ENCODE measurements at places on chromosomes 2 and 18.

- DNase-seq: no peak
Observed at GRCh38 chr2:187037310-187037709, 188.3 kb upstream of the ZSWIM2 start.

GRCh38 chr2:94979406-94980375, 45.8 kb upstream of the MAL start:
- no peak for DNase-seq

DNA sequence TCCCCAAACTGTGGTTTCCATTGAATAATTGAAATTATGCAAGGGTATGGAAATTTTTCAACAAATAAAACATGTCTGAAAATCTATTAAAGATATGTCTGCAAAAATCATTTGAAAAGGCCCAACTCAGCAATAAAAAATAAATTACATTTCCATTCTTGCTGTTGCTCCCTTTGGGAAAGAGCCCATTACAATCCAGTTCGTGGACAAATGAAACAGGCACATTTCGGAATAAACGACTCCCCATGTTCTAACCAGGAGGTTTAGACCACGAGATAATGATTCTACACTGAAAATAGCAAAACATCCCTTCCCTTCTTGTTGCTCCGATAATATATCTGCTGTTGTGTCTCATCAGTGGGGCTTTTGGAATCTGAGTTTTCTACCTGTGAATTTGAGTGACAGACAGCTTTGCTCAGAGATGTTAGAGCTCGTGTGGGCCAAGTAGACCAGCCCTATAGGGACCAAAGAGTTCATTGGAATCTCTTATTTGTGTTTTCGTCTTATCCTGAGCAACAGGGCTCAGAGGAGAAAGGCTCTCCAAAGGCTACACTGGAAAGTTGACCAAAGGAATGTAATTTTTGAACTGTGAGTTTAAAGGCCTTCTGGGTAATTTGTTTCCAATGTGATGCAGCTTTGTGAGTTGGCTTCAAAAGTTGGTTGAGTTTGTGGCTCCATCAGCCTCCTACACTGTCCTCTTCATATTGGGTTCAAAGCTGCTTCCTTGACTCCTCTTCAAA, 119.5 kb downstream of the ACTR3 start:
- DNase-seq: no peak

DNA sequence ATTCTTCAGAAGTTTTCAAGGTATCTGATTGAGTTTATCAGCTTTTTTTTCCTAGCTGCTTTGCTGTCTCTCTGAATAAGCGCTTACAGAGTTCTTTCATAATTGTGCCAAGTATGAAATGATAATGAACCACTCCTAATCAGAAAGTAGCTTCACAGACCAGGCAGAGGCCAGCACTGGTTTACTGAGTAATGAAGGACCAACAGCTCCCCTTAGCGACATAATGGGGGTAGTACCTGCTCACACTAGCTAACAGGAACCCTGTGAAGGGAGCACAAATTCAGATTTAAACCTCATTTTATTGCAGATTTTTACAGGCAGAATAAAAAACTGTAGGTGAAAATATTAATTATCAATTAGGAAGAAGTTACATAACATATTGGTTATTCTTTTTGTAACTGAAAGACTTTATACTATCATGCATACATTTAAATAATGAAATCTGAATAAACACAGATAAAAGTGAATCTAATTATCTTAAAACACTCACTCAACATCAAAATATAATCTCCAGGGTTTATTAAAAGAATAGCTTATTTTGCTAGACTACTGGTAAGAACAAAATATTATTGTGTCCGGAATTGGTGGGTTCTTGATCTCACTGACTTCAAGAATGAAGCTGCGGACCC, 53.7 kb upstream of the LRRC30 start:
- DNase-seq: no peak

DNA sequence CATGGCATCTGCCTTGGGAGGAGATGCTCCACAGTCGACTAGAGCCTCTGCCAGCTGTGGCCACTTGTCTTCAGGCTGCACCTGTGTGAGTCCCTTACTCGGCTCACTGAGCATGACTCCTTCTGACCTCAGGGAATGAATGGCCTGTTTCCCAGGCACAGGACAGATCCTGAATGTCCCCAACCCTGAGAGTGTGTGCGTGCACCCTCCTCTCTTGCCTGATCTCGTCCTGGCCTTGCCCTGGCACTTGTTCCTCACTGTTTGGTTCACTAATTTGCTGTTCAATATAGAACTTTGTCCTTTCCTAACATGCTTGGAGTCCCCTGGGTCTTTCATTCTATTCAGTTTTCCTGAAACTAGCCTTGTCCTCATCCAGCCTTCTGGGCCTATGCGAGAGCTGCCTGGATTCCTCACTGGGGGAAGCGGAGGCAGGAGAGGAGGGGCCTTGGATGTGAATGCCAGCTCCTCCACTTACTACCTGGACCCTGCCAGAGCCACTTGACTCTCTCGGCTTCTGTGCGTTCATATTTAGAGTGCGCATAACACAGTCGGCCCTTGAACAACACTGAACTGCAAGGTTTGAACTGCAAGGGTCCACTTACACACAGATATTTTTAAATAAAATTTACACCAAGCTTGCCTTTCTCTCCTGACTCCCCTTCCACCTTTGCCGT, 184.8 kb downstream of the ACKR3 start:
- DNase-seq: no peak

GRCh38 chr2:241988146-241988545, 118.6 kb downstream of the RTP5 start:
- DNase-seq: no peak

GRCh38 chr18:54551590-54551989, 39.5 kb upstream of the DYNAP start:
- no peak for DNase-seq

DNA sequence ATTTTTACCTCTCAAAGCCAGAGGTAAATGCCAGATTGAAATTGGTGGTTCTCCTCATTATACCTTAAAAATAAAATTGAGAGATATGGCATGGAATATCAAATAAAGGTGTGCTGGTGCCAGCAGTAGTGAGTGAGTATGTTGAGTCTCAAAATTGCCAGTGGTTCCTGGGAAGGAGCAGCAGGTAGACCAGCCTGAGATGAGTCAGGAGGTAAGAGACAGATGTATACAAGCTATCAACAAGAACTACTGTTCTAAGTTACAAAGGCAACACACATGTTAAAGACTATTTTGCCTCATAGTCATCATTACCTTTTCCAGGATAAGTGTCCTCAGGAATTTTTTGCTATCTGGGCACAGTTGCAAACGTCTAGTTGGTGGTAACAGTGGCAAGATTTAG, 1.3 kb upstream of the UPP2 start:
- no peak for DNase-seq

- no peak for DNase-seq
Observed at GRCh38 chr2:236955521-236956030, 130.1 kb upstream of the COPS8 start.

- no peak for DNase-seq
Observed at GRCh38 chr18:12625241-12625640, 32.7 kb downstream of the SPIRE1 start.

- DNase-seq: no peak
Observed at GRCh38 chr2:153311432-153311831, 167.1 kb downstream of the RPRM start.

GRCh38 chr2:26652361-26653041, 11.3 kb upstream of the CIB4 start:
- no peak for DNase-seq

DNA sequence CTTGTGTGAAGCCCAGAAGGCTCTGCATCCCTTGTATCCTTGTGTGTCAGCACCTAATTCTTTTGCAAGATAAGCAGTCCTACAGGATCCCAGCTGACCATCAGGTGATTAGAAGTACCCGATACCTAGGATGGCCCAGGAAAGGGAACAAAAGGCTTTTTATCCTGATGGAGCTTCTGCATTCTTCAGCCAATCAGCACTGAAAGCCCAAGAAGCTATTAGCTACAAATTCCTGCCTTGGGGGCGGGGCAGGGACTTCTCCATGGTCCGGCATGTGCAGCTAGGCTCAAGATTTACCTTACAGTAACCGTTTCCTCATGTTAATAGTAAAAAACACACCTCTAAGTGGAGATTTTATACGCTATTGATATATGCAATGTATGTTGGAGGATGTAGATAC, 264.6 kb upstream of the THUMPD2 start:
- no peak for DNase-seq

DNA sequence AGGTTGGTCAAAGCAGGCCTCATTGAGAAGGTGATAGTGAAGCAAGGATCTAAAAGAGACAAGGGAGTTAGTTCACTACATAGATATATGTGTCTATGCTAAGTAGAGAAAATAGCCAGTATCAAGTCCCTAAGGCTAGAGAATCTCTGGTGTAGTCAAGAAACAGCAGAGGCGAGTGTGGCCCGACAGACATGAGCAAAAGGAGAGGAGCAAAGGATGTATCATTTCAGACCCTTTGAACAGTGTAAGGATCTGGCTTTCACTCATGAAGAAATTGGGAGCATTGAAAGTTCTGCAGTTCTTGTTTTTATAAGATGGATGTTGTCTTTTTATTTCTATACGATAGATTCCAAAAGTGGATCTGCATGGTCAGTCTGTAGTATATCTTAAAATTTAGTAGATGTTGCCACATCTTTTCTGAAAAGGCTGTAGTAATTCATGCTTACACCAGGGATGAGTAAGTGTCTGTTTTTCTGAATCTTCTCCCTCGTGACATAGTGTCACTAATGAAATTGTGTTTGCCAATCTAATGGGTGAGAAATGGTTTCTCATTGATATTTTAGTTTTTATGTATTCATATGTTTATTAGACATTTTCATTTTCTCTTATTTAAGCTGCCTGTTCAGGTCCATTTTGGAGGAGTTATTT, 18.8 kb downstream of the SP100 start:
- no peak for DNase-seq

DNA sequence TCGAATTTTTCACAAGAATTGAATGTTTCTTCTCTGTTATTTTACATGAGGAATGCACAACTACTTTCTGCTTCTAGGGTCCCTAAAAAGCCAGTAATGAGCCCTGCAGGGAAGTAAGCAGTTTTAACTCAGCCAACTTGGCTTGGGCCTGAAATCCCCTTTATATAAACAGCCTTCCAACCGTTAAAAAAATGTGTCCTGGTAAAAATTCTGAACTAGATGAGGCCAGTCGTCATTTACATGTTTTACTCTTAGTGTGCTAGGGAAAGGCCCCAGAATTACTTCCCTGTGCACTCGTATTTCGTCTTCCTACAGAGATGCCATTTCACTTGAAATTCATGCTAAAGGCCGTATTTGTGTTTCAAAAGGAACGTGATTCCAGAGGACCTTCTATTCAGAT, 42.4 kb upstream of the RPE start:
- DNase-seq: no peak

DNA sequence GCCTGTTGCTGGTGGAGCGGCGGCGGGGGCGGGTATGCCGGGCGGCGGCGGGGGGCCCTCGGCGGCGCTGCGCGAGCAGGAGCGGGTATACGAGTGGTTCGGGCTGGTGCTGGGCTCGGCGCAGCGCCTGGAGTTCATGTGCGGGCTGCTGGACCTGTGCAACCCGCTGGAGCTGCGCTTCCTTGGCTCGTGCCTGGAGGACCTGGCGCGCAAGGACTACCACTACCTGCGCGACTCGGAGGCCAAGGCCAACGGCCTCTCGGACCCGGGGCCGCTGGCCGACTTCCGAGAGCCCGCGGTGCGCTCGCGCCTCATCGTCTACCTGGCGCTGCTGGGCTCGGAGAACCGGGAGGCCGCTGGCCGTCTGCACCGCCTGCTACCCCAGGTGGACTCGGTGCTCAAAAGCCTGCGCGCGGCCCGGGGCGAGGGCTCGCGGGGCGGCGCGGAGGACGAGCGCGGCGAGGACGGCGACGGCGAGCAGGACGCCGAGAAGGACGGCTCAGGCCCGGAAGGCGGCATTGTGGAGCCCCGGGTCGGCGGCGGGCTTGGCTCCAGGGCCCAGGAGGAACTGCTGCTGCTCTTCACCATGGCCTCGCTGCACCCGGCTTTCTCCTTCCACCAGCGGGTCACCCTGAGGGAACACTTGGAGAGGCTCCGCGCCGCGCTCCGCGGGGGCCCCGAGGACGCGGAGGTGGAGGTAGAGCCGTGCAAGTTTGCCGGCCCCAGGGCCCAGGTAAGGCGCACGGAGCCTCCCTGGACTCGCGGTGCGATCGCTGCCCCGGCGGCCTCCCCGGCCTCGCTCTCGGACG, 1.0 kb downstream of the ZCCHC2 start:
- DNase-seq: peak; percentile 54

DNA sequence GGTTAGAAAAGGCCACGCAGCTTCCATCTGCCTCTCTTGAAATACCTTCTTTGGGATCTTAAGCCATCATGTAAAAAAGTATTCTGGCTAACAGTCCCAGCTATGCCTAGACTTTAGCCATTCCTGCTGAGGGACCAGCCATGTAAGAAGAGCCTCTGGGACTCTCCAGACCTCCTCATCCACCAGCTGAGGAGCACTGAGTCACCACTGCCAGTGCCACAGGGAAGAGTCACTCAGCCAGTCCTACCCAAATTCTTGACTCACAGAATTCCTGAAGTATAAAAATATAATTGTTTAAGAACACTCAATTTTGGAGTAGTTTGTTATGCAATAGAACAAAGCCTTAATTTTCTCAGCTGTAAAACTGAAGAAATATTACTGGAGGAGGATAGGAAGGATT, 436.7 kb downstream of the ZEB2 start:
- no peak for DNase-seq

- DNase-seq: no peak
Observed at GRCh38 chr2:11862049-11862448, 115.6 kb downstream of the LPIN1 start.

GRCh38 chr2:179769323-179769722, 92.1 kb downstream of the ZNF385B start:
- DNase-seq: no peak

- DNase-seq: no peak
Observed at GRCh38 chr2:101818531-101819451, 121.3 kb downstream of the MAP4K4 start.

- no peak for DNase-seq
Observed at GRCh38 chr2:107088156-107088555, 202.2 kb upstream of the ST6GAL2 start.

GRCh38 chr2:20986024-20986939, 57.6 kb downstream of the APOB start:
- no peak for DNase-seq

DNA sequence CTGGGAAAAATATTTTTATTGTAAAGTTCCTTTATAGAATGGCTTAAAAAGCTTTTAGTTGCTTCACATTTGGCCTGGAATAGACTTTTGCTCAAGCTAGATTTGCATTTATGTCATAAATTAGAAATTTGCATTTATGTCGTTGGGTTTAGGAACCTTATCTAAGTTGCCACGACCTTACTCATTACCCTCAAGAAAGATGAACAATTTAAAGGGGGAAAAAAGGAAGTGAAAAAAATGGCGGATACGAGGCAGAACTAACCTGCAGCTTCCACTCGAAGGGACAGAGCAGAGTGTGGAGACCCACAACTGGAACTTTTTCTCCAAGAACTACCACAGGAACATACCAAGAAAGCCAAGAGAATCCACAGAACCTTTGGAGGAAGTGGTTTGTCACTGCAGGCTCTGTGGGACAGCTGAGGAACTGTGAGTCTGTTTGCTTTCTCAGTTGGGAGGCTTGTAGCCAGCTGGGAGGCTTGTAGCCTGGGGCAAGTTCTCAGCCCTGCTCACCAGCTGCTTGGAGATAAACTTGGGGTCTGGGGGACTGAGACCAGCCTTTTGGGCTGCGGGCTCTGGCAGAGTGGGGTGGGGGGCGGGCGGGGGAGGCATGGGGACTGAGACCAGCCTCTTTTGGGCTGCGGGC, 349.9 kb upstream of the MEIS1 start:
- DNase-seq: no peak

- no peak for DNase-seq
Observed at GRCh38 chr2:144481666-144482065, 38.3 kb downstream of the ZEB2 start.

- no peak for DNase-seq
Observed at GRCh38 chr18:79566771-79567431, 112.7 kb upstream of the CTDP1 start.
